ENCODE measurements at places on chromosomes 1 and 21.

- no peak for DNase-seq
- H3K27ac ChIP-seq = no peak overlapping the region
- peaks cover 24% of the 10 kb centered on the region for H3K27me3 ChIP-seq
- H3K36me3 ChIP-seq = no peaks in the 10 kb centered on the region
- peaks cover 19% of the 10 kb centered on the region for H3K4me1 ChIP-seq
These were observed 5.4 kb upstream of the SLC45A1 start for GRCh38 chr1:8312235-8313218.

- H3K4me3 ChIP-seq = no peak overlapping the region
- no peaks in the 10 kb centered on the region for H3K4me1 ChIP-seq
- no peak overlapping the region for H3K27ac ChIP-seq
- H3K36me3 ChIP-seq = no peaks in the 10 kb centered on the region
These were observed 481.4 kb upstream of the VAMP3 start for GRCh38 chr1:7289694-7290093.

DNA sequence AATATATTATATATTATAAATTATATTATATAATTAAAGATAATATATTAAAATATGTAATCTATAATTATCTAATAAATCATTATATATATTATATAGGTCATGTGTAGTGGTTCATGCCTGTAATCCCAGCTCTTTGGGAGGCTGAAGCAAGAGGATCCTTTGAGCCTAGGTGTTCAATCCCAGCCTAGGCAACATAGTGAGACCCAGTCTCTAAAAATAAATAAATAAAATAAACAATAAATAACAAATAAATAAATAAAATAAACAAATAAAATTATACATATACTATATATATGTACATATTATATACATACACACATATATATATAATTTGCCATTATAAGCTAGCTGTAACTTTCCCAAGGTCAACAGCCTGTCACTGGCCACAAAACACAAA is 277.7 kb downstream of the SETD4 start:
- no peaks in the 10 kb centered on the region for H3K36me3 ChIP-seq
- no peak overlapping the region for H3K27ac ChIP-seq
- peaks cover 12% of the 10 kb centered on the region for H3K4me1 ChIP-seq
- H3K27me3 ChIP-seq = no peaks in the 10 kb centered on the region
- DNase-seq = no peak

GRCh38 chr1:228082918-228083870 is 686 bp downstream of the ARF1 start:
- peaks cover 50% of the 10 kb centered on the region for H3K4me1 ChIP-seq
- H3K4me3 ChIP-seq = peak overlapping the region; percentile 98
- no peak for DNase-seq
- peak overlapping the region; percentile 100 for H3K27ac ChIP-seq

DNA sequence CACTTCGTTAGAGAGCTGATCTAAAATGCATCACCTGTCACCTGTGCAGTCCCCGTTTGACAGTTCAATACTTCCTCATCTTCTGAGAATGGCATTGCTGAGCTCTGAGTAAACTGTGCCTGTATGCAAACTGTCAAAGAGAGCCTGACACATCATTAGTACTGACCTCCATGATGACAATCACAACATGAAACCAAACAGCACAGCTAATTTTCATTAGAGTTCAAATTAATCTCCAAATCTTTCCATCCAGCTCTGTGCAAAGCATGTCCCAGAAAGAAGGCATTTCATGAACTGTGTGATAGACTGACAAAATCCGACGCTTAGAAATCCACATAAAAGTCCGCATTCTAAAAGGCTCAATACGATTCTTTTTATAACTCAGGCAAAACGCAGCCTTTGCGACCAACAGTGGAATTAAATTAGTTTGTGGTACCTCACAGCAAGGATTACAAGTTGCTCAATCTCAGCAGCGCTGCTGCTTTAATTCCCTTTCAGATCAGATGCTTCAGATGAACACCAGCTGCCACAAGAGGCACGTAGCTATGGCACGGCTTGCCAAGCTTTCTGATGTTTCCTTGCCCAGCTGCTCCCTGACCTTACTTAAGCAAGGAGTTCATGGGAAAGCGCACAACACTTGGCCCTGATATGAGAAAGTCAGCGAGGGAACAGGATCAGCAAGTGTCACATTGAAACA is 765.5 kb upstream of the PRMT6 start:
- H3K4me1 ChIP-seq = no peaks in the 10 kb centered on the region
- no peak overlapping the region for H3K27ac ChIP-seq
- DNase-seq = no peak
- no peaks in the 10 kb centered on the region for H3K27me3 ChIP-seq
- no peak overlapping the region for H3K4me3 ChIP-seq

DNA sequence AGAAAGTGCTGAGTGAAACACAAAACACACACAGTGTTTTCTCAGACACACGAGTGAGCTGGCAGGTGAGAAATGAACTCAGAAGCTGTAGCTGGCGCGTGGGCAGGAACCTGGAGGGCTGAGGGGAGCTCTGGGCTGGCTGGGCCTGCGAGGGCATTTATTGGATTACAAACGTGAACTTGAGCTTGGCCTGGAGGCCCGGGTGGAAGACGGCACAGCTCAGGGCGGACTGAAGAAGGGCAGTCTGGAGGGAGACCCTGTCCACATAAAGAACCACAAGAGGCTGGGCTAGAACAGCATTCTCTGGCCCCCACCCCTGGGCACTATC is 52.1 kb upstream of the ADARB1 start:
- no peak overlapping the region for H3K27ac ChIP-seq
- no peak overlapping the region for H3K4me3 ChIP-seq
- no peak for DNase-seq

GRCh38 chr1:18645747-18646090 is 15.1 kb downstream of the PAX7 start:
- no peak for DNase-seq
- no peaks in the 10 kb centered on the region for H3K36me3 ChIP-seq

- H3K36me3 ChIP-seq = no peaks in the 10 kb centered on the region
- H3K27me3 ChIP-seq = peaks cover 47% of the 10 kb centered on the region
- peaks cover 67% of the 10 kb centered on the region for H3K4me1 ChIP-seq
- no peak overlapping the region for H3K4me3 ChIP-seq
- DNase-seq = no peak
- H3K27ac ChIP-seq = peak overlapping the region; percentile 93
These were observed 9.3 kb upstream of the F3 start for GRCh38 chr1:94550800-94551241.

GRCh38 chr1:213688655-213689054 is 299.1 kb upstream of the PROX1 start:
- H3K4me3 ChIP-seq = peak overlapping the region; percentile 7
- no peak for DNase-seq
- no peaks in the 10 kb centered on the region for H3K36me3 ChIP-seq
- H3K4me1 ChIP-seq = peaks cover 28% of the 10 kb centered on the region

GRCh38 chr1:200526709-200527612 is 93.6 kb downstream of the KIF14 start:
- no peaks in the 10 kb centered on the region for H3K36me3 ChIP-seq
- H3K27me3 ChIP-seq = no peaks in the 10 kb centered on the region
- no peak for DNase-seq
- no peak overlapping the region for H3K27ac ChIP-seq
- H3K4me3 ChIP-seq = no peak overlapping the region

GRCh38 chr1:109874445-109874844 is 36.2 kb upstream of the CSF1 start:
- no peak overlapping the region for H3K4me3 ChIP-seq
- no peaks in the 10 kb centered on the region for H3K27me3 ChIP-seq
- peaks cover 47% of the 10 kb centered on the region for H3K4me1 ChIP-seq
- DNase-seq = no peak

GRCh38 chr1:157932069-157932468 is 61.4 kb upstream of the KIRREL1 start:
- no peaks in the 10 kb centered on the region for H3K36me3 ChIP-seq
- H3K27me3 ChIP-seq = no peaks in the 10 kb centered on the region
- DNase-seq = no peak
- H3K4me1 ChIP-seq = no peaks in the 10 kb centered on the region
- no peak overlapping the region for H3K27ac ChIP-seq
- no peak overlapping the region for H3K4me3 ChIP-seq

DNA sequence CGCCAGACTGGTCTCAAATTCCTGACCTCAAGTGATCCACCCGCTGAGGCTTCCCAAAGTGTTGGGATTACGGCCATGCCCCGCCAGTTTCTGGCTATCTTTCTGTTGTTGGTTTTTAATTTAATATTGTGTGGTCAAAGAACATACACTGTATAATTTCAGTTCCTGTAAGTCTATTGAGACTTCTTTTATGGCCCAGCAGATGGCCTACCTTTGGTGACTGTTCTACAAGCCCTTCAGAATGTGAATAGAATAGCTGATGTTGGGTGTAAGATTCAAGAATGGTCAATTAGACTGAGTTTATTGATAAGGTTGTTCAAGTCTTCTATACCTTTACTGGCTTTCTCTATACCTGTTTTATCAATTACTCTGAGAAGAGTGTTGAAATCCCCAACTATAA is 10.7 kb downstream of the HES2 start:
- H3K27me3 ChIP-seq = no peaks in the 10 kb centered on the region
- H3K4me3 ChIP-seq = no peak overlapping the region
- DNase-seq = no peak
- H3K27ac ChIP-seq = no peak overlapping the region

- no peak for DNase-seq
- H3K27ac ChIP-seq = no peak overlapping the region
- H3K4me1 ChIP-seq = no peaks in the 10 kb centered on the region
These were observed 642.2 kb downstream of the PTPRU start for GRCh38 chr1:29878501-29878900.

GRCh38 chr1:70003211-70003908 is 202.0 kb downstream of the LRRC40 start:
- H3K4me3 ChIP-seq = no peak overlapping the region
- DNase-seq = no peak
- H3K27me3 ChIP-seq = no peaks in the 10 kb centered on the region
- H3K36me3 ChIP-seq = no peaks in the 10 kb centered on the region
- H3K27ac ChIP-seq = no peak overlapping the region
- H3K4me1 ChIP-seq = no peaks in the 10 kb centered on the region

DNA sequence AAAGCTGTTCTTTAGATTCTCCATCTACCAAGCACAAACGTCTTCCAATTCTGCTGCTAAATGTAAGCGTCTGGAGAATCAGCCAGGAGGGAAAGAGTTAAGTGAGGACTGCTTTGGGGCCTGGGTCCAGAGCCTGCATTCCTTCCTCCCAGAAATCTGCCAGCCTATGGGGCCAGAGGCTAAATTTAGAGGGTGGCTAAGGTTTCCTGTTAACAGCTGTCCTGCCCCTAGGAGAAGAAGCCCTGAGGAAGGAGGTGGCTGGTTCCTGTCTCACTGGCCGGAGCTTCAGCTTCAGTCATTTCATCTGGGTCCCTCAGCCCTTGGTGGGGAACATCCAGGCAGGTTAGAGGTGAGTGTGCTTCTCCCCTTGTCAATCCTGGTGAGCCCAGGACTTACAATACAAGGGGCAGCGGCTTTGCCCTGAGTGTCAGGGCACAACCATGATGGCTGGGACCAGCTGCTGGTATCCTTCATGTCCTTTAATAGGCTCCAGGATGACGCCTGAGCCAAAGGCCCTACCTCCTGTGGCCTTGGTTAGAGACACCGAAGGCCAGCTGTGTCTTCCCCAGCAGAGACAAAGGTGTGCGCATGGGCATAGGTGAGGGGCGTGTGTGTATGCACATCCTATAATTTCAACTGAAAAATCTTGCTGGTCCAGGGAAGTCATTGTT is at the start of gene STYXL2:
Gene STYXL2 (plus strand): TSS at position 230 of the 671 bp plus-strand sequence. CDS start 775 bp downstream, outside the sequence.
- no peak within 1 kb of the TSS for H3K27ac ChIP-seq
- no peak for DNase-seq
- no peaks in the 10 kb centered on the region for H3K4me1 ChIP-seq

DNA sequence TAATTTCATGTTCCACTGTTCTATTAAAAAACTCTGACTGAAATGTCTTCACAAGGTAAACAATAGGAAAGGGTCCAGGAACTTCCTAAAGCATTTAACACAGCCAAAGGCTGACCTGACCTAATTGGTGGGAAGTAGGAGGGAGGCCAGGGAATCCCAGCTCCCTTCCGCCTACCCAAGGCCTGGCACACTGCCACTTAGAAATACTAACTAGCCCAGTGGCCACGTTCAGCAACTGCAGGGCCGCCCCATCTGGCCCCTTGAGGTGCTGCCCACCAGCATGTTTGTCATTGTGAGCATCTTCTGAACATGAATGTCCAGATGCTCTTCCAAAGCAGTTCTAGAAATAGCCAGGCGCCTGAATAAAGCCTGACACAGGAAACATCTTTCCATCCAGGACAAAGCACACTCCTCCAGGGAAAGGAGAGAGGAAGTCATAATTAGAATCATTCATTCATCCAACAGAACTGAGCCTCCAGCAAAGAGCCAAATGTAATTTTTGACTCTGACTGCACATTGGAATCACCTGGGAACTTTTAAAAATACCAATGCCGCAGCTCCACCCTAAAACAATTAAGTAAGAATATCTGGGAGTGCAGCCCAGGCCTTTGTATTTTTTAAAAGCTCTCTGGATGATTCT is 44.6 kb upstream of the BCL9 start:
- H3K36me3 ChIP-seq = no peaks in the 10 kb centered on the region
- H3K27me3 ChIP-seq = peaks cover 5% of the 10 kb centered on the region
- no peak overlapping the region for H3K27ac ChIP-seq
- H3K4me3 ChIP-seq = no peak overlapping the region

GRCh38 chr1:46223472-46223943 is 20.4 kb downstream of the LURAP1 start:
- peaks cover 26% of the 10 kb centered on the region for H3K4me1 ChIP-seq
- H3K4me3 ChIP-seq = no peak overlapping the region
- no peaks in the 10 kb centered on the region for H3K27me3 ChIP-seq
- H3K27ac ChIP-seq = no peak overlapping the region

DNA sequence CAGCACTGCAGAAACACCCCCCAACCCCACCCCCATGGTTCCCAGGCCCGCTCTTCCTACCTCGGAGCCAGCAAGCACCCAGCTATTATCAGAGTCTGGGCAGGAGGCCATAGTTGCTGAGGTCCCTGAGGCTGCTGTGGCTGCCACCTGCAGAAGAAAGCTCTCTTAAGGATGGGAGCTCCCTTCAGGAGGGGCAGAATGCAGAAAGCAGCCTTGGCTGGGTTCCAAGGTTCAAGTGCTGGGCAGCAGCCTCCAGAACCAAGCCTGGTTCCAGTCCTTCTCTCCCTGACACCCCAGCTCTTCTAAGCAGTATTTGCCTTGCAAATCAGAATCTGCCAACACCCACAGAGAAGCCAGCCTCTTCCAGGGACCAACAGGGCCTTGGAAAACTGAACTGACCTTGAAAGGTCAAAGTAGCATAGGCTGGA is 2.3 kb downstream of the PBXIP1 start:
- no peaks in the 10 kb centered on the region for H3K27me3 ChIP-seq
- H3K27ac ChIP-seq = no peak overlapping the region
- H3K4me3 ChIP-seq = no peak overlapping the region
- peaks cover 35% of the 10 kb centered on the region for H3K36me3 ChIP-seq
- no peak for DNase-seq
